ENCODE measurements at places on chromosomes 5 and 9. TPM values are rescaled to one million over a fixed set of nuclear protein-coding genes. Genes with fewer than 3 reads are reported as not detected.

Gene SLCO4C1
- not detected for total RNA-seq

Gene PCDHA4
- total RNA-seq = under 0.01 TPM

Gene FCHSD1
- 13.0 TPM for total RNA-seq

Gene FGF18
- under 0.01 TPM for total RNA-seq

Gene LCN15
- total RNA-seq = not detected

Gene EEIG1
- 62.7 TPM for total RNA-seq

Gene INSL6
- total RNA-seq = not detected

Gene TSLP
- 0.11 TPM for total RNA-seq

Gene SPAG8
- not detected for total RNA-seq

Gene BAAT
- not detected for total RNA-seq

Gene MCTP1
- total RNA-seq = 43.4 TPM

All from dermis lymphatic vessel endothelial cell (primary cell).